ENCODE measurements at places on chromosomes 3 and 15.

- DNase-seq = no peak
These were observed 31.7 kb upstream of the XYLB start for GRCh38 chr3:38314764-38315487.

DNA sequence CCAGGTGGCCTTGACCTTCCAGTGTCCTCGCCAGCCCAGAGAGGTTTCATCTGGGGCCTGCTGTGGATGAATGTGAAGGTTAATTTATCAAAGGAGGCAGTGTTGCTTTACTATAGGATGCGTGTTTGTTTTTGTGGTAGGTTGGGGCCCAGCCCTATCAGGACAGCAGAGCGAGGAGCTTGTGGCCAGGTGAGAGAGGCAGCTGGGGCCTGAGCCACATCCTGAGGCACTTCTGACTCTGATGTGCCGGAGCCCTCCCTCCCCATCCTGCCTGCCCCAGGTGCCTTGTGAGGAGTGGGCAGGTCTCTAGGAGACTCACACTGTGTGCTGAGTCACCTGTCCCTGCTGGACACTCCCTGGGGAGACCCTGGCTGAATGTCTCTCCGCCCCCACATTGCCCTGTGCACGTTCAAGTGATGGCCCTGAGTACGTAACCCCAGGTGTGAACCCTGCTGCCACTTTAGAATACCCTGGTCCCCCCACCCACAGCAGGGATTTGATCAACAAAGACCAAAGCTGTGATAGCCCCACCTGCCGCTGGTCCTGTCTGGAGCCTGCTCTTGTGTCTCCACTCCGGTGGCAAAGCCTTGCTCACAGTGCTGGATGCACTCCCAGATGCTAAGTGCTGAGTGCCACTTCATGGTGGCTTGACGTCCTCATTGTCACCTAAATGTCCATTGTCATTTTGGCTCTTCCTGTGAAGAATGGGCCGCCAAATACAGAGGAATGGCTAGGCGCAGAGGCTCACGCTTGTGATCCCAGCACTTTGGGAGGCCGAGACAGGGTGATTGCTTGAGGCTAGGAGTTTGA lies 16.0 kb downstream of the FBLN2 start:
- no peak for DNase-seq

DNA sequence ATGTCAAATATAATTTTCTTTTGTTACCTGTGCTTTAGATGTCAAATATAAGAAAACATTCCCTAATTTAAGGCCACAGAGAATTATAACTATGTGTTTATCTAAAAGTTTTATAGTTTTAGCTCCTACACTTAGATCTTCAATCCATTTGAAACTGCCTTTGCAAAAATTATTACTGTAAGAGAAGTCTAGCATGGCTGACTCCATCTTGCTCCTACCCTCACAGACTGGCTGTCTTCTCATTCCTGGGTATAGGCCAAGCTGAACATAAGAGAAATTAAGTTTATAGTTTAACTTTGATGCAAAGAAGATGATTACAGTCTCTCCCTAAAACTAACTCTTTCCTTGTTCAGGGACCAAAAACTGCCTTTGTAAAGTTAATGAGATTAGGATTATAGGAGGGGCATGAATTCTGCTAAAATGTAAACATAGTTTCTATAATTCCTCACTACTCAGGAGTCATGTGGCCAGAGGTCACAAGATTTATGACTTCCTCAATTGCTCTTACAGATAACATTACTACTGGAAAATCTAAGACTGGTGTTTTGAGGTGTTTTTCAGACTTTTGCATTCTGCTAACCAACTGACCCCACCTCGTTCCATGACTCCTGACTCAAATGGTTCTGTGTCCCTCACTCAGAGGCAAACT lies 184.0 kb downstream of the BCHE start:
- DNase-seq = no peak

DNA sequence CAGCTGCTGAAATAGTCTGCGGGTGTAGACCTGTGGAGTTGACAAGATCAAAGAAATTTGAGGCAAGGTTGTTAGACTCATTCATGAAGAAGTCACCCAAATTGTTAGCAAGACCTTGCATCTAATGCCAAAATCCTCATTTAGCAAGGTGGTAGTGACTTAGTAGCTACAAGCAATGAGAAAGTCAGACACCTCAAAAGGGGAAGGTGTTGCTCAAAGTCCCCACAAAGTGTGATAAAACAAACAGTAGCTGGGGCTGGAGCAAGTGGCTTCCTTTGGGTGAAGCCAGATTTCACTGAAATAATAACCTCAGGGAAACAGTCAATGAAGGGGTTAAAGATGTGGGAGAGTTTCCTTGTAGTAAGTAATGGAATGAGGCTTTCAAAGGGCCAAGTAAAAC lies 44.9 kb downstream of the CD86 start:
- DNase-seq = no peak

DNA sequence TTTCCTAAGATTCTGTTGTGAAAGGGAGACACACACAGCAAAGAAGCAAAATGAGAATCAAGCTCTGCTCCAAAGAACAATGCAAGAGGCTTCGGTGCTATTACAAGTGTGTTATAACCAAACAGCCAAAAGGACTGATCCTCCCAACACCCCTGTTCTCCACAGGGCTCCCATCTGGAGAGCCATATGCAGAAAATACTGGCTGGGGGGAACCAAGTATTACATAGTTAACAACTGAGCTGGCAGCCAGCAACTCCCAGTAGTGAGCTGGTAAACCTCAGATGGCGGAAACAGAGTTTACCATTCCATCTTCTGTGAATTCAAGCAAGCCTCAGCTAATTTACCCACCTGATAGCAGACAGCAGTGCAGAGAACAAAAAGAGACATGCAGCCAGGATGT lies 156.4 kb downstream of the NTRK3 start:
- peak; percentile 13 for DNase-seq

DNA sequence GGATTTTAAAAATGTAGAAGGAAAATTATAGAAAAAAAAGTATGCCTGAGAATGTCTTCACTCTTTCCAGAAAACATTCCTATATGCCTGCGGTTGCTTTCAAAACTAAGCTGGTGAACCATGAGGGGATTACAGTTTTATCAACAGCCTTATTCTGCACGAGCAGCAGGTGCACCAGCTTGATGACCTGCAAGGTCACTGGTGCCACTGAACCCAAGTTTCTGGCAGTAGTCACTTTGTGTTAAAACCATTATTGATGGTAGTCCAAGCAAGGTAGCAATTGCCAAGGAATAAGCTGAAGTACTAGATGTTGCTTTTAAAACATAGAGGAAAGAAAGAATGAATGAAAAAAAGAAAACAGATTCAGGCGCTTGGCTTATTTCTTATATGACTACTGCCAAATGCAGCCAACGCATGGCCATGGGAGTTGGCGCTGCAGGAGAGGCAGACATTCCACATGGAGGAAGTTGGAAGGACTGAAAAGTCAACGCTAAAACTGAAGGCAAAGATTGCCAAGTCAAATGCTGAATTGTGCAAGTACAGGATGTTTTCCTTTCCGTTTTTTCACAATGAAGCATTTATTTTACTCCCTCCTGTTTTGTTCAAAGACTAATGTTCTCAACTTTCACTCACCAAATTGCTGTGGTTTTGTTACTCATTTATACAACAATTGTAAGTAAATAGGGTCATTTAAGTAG lies 601.4 kb downstream of the CADM2 start:
- no peak for DNase-seq

GRCh38 chr3:50296721-50297383 lies 2.4 kb downstream of the HYAL3 start:
- DNase-seq = no peak

GRCh38 chr15:90264671-90265070 lies 801 bp upstream of the NGRN start:
- DNase-seq = no peak

- DNase-seq = no peak
These were observed 37.8 kb downstream of the CFAP100 start for GRCh38 chr3:126432361-126433104.

GRCh38 chr3:195892105-195893043 lies 16.0 kb downstream of the TNK2 start:
- no peak for DNase-seq

DNA sequence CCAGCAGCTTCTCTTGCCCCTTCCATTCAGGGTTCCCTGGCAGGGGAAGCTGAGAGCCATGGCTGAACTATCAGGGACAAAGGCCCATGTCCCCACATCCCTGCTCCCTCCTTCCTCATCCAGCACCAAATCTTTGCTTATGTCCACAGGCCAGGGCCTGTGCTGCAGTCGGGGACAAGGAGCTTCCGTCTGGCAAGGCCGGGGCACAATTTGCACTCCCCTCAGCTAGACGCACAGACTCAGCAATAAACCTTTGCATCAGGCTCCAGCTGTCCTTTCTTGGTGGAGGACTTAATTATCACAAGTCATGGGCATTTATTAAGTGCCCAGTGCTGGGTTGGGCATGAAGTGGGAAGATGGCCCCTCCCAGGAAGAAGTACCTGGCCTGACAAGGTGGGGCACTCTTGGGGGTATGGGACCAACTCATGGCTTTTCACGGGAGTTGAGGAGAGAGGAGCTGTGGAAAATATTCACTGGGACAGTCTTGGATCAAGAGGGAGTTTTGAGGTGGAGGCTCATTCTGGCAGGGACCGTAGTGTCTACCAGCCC lies 4.9 kb downstream of the GNAT1 start:
- no peak for DNase-seq
